ENCODE measurements at places on chromosomes 5 and 9. TPM values are rescaled to one million over a fixed set of nuclear protein-coding genes. Genes with fewer than 3 reads are reported as not detected.

The COL15A1 gene
- total RNA-seq, result 63.2 TPM

GRCh38 chr5:136013559-136013958, 15.2 kb upstream of the TGFBI start:
- no peak for DNase-seq

DNA sequence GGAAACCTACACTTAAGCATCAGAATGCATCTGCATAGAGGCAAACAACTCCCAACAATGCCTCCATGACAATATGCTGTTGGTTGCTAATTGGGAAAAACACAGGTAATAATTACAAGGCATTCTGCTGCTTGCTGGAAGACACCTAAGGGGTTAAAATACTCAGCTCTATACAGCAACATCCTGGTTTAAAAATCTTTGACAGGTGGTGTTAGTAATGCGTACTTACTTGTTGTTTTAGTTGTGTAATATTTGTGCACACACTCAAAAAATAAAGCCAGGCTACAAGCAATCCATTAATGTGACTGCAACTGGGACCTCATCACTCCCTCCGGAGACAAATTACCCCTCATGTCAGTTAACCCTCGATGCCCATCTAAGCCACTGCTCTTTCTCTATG, 126.3 kb upstream of the ELL2 start:
- DNase-seq, result no peak

The OTP gene
- total RNA-seq, result not detected

GRCh38 chr5:45643056-45643455, 53.1 kb downstream of the HCN1 start:
- no peak for DNase-seq

- DNase-seq, result no peak
Observed at GRCh38 chr5:72709341-72709740, 107.1 kb upstream of the TNPO1 start.

DNA sequence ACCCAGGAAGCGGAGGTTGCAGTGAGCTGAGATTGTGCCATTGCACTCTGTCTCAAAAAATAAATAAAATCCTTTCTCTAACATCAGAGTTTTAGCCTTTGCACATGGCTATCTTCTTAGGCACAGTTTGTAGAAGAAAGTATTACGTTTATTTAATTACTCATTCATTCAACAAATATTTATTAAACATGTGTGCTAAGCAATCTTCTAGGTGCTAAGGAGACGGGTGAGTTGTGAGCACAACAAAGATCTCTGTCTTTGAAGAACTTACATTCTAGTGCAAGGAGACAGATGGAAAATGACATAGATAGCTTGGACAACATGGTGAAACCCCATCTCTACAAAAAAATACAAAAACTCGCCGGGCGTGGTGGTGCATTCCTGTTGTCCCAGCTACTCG, 122.3 kb upstream of the MYO10 start:
- DNase-seq, result no peak

GRCh38 chr5:116305899-116306298, 221.1 kb downstream of the COMMD10 start:
- no peak for DNase-seq

The NPR3 gene
- total RNA-seq, result 1.4 TPM

- DNase-seq, result no peak
Observed at GRCh38 chr9:88268886-88269285, 119.4 kb upstream of the SPIN1 start.

- no peak for DNase-seq
Observed at GRCh38 chr5:37715361-37715760, 124.5 kb downstream of the GDNF start.

The NACC2 gene
- total RNA-seq, result 36.0 TPM

GRCh38 chr5:124729720-124730359, 16.6 kb downstream of the ZNF608 start:
- no peak for DNase-seq

The EGFL7 gene
- 109 TPM for total RNA-seq

The SIT1 gene
- total RNA-seq, result 0.52 TPM

- no peak for DNase-seq
Observed at GRCh38 chr5:170913573-170913972, 51.8 kb downstream of the RANBP17 start.

DNA sequence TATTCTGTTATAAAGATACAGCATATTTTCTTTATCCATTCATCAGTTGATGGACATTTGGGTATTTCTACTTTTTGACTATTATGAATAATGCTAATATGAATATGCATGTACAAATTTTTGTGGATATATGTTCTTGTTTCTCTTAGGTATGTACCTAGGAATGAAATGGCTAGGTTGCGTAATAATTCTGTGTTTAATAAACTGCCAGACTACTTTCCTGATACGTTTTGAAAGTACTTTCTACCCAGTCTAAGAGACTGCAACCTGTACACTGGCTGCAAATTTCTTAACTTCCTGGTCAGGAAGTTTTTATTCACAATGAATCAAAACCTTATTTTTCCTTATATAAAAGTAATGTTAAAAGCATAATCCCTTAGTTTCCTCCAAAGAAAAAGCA, 93.9 kb upstream of the STARD4 start:
- no peak for DNase-seq

The SPINK13 gene
- total RNA-seq, result not detected

- no peak for DNase-seq
Observed at GRCh38 chr9:127457191-127457878, 6.0 kb downstream of the LRSAM1 start.

- DNase-seq, result no peak
Observed at GRCh38 chr9:121278477-121279261, 10.7 kb downstream of the GSN start.

The PPP6C gene
- 36.9 TPM for total RNA-seq

The OR13F1 gene
- total RNA-seq, result not detected

The GGTA1 gene
- 2.0 TPM for total RNA-seq

- DNase-seq, result no peak
Observed at GRCh38 chr9:33785914-33786313, 9.4 kb upstream of the PRSS3 start.

- DNase-seq, result no peak
Observed at GRCh38 chr5:90957906-90958305, 399.3 kb downstream of the ADGRV1 start.

GRCh38 chr9:119634006-119634405, 264.8 kb upstream of the BRINP1 start:
- no peak for DNase-seq

DNA sequence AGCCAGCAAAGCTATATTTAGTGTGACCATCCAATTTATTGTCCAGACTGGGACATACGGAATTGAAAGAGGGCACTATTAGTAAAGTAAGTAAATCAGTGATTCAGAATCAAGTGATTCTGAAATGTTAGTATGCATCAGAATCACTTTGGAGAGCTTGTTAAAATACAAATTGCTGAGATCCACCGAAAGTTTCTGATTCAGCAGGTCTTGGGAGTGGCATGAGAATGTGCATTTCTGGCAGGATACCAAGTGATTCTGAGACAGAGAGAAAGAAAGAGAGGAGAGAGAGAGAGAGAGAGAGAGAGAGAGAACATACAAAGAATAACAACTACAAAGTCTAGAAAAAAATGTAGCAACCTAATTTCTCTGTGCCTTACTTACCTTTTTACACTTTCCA, 65.4 kb upstream of the ASTN2 start:
- DNase-seq, result no peak

Data from ureter (tissue), 1 donor.